Fibroblast of skin of abdomen (primary cell): ENCODE measurements at places on chromosomes 2 and 18.
A peak's percentile ranks its signal among the peaks of the same experiment; 100 is the strongest.

- no peak for DNase-seq
Measured at GRCh38 chr2:175207741-175208438, 26.4 kb upstream of the ATP5MC3 start.

GRCh38 chr2:131588152-131588873 lies 60.6 kb downstream of the CCDC74A start:
- no peak for DNase-seq

DNA sequence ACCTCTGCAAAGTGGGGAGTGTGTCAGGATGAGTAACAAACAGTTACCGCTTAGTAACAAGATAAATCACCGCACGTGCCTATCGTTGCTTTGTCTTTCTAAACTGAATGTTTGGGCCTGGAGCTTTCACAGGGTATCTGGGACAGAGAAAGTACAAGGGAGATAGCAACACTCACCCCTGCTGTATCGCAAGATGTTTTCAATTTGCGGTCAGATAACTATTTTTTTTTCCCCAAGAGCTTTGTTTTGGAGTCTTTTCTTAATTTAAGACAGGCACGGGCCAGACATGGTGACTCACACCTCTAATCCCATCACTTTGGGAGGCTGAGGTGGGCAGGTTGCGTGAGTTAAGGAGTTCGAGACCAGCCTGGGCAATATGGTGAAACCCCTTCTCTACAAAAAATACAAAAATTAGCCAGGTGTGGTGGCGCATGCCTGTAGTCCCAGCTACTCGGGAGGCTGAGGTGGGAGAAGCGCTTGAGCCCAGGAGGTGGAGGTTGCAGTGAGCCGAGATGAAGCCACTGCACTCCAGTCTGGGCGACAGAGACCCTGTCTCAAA lies 146.6 kb downstream of the GBX2 start:
- DNase-seq = peak; percentile 68

GRCh38 chr2:226754821-226755604 lies 44.6 kb downstream of the IRS1 start:
- DNase-seq = no peak

DNA sequence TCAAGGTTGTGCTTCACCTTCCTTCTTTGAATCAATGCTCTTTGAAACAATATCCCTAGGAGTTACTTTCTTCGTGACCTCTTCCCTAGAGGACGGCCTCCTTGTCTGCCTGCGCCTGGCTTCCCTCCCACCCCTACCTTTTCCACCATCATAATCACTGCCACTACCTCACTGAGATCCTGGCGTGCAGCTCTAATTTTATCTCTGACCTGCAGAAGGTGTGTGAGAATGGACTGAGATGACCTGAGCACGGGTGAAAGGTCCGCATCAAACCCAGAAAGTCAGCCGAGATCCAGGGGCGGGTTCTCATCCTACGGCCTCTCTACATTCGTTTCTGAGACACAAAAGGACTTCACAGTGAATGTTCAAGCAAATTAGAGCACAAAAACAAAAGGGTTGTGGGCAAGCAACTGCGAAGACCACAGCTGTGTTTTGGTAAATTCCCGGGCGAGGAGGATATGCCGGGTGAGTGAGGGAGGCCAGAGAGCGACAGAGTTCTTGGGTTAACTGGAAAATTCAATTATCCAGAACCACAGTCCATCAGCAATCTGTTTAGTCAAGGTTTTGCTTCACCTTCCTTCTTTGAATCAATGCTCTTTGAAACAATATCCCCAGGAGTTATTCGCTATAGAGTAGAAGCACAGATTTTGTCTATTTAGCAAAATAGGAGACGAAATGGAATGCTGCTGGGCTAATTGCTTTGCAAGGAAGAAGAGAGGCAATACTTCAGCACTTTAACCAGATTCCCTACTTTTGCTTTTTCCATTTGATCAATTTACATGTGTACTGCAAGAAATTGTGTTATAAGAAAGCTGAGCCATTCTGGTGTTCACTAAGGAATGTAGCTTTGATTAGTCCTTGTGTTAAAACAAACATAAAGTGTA lies 212.6 kb downstream of the ACKR3 start:
- DNase-seq = no peak

DNA sequence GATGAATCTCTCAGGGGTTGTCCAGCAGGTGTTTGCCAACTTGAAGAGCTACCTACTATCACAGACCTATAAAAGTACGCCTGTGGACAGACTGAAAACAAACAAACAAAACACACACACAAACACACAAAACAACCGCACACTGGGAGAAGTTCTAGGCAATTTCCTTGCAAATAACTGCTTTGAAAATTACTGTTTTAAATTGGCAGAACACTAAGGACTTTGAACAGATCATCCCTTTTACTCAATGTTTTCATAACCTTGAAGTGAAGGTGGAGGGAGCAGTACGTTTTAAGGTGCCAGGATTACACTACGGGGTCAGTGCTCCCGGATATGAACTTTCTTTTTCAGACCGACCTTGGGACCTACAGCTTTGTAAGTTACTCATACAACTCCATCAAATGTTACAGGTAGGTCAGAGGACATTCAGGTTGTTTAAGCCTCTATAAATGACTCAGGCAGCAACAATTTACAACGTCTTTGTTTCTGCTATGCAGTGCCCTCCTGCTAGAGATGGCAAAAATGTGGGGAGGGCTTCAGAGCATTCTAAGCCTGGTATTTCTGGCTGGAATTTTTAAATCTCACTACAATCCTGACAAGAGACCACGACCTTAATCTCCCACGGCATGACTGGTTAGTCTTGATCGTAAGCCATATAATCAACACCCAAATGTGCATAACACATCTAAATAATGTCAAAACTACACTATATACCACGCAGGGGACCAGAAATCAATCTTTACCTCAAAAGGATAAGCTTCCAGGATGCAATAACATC lies 1.4 kb upstream of the SLC20A1 start:
- DNase-seq = no peak

DNA sequence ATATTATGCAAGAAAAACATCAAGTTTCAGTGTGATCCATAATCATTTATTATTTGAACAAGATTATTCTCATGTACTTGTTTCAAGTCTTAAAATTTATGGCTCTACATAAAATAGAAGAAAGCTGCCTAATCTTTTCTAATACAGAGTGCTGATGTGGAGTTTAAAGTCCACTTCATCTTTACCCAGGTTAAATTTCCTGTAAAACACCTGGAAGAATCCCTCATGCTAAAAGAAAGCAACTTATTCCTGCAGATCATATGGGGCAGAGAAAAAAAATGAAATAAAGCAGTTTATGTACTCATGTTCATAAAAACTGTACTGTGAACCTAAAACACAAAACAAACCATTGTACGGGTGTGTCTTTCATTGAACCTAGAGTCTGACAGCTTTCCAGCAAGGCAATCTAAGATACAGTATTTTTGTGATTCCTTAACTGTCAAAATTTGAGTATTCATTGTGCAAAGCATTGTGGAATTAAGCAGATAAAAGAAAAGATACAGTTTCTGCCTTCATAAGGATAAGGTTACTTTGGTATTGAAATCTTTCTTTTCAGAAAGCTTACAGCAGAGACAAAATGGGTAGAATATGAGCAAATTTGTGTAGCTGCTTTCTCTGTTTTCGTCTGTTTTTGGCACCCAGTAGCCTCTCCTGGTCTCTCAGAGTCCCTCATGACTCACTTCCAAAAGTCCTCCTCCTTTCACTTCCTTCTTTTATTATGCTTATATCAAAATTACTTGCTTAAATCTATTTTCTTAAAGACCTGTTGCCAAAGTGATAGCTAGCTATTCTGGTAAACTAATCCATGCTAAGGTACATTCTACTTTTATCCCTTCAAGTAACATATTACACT lies 26.9 kb upstream of the GLS start:
- DNase-seq = no peak

DNA sequence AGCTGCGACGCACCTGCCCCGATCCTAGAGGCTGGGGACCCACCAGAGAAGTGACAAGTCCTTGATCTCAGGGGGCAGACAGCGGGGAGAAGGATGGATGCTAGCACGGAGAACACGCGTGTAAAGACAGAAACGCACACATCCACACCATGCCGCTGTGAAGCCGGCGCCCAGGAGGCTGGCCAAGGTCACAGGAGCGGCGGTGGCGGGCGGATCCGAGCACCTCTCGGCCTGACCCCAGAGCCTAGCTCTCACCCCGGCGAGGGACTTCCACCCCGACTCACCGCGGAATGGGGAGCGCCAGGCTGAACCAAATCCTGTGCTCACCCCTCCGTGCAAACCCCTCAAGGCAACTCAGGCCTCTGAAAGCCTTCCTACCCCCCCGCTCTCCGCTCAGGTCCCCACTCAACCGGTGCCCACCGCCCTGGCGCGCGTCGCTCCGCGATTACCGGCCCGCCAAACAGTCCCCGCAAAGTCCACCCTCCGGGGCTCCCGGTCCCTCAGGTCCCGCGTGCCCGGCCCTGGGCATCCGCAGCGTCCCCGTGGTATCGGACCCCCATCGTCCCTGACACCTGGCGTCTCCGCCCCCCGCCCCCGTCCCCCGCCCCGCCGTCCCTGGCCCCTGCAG lies 460 bp upstream of the LRRFIP1 start:
- no peak for DNase-seq

GRCh38 chr18:12963069-12963468 lies 15.3 kb downstream of the SEH1L start:
- DNase-seq = no peak

GRCh38 chr2:159053161-159054031 lies 85.0 kb downstream of the TANC1 start:
- DNase-seq = peak; percentile 93

GRCh38 chr2:118667964-118668363 lies 179.5 kb downstream of the EN1 start:
- peak; percentile 47 for DNase-seq

DNA sequence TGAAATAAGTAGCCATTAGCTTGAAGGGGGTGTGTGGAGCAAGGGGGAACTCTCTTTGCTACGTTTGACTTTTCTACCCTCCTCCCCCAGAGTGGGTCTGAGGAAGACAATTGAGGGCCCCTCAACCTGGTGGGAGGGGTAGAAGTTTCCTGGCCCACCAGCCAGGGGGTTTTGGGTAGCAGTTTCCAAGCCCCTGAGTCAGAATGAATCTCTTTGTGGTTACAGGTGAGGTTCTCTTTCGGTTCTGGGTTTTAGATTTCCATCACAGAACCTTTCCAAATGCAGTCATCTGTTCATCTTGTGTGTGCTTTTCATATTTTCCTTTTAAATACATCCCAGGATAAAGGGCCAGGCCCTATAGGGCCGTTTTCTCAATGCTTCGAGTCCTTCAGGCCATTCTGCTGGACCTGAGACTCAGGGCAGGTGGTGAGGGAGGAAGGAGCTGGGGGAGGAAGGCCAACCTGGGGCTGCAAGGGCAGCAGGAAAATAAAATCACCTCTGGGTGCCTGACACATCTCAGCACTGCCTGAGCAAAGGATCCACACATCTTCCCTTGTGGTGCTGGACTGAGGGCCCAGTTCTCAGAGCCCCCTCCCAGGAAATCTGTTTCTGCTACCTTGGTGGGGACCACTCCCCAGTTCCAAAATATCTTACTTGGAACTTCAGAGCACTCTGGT lies 4.7 kb downstream of the LBH start:
- no peak for DNase-seq

GRCh38 chr2:170887896-170888295 lies 41.2 kb upstream of the GORASP2 start:
- no peak for DNase-seq

DNA sequence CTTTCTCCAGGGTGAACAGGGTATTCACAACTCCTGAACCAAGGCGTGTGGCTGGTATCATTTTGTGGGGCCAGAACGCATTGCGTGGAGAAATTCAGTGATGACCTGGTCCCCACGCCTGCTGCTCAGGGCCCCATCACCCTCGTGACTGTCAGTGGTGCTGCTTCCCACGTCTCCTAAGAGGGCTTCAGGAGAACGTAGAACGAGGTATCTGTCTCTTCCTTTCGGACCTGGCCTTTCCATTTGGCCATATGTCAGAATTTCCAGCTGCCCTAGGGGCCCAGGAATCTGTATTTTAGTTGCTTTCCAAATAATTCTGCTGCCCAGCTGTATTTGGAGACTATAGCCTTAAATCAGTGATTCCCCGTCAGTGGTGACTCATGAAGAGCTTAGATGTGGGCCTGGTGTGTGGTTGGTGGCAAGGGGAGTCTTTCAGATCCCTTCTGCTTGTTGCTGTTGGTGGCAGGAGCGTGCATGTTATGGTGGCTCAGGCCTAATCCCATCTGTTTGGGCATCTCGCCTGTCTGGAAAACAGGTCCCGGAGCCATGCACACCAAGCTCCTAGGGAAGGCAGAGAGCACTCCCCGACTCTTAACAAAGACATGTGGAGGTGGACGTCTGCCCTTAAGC lies 56.4 kb downstream of the NPAS2 start:
- peak; percentile 53 for DNase-seq

DNA sequence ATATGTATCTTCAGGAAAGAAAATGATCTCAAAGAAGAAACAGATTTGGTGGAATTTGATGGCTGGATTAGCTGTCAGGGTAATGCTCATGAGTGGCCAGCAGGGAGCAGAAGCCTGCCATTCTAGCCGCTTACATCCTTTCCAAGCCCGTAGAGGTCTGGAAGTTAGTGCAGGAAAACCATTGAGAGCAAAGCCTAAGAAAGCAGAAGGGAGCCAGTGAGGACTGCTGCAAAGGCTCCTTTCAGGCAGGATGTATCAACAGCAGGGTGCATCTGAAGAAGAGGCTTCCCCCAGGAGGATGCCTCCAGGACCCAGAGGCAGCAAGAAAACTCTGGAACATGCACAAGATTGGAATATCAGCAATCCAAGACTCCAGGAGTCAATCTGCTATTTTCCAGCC lies 22.9 kb upstream of the LBH start:
- DNase-seq = peak; percentile 77

GRCh38 chr2:205613970-205614559 lies 68.2 kb upstream of the NRP2 start:
- DNase-seq = no peak

DNA sequence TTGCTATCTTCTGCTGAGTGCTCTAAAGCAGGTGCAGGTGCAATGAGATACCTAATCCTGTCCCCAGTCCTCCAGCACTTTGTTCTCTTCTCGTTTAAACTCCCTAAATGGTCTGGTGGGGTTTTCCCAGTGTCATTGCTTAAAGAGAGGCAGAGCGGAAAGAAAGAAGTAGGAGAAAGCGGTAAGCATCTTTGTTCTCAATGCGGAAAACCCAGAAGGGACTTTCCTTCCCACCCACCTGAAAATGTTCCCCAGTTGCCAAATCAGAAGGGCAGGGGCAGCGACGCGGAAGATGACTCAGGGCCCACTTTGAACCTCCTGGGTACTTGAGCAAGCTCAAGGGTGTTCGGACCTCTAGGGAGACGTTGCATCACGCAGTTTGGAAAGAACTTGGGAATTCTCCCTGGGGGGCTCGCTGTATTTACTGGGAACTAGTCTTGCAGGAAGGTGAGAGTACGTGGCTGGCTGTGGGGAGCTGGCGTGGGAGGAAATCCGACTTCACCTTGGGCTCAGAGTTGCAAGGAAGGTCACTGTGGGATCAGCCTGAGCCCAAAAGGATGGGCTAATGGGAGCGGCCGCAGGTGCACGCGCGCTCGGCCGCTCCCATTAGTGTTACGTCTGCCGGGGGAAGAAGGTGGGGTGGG lies 589 bp upstream of the SGPP2 start:
- DNase-seq = no peak

GRCh38 chr2:159252905-159253304 lies 33.6 kb downstream of the WDSUB1 start:
- no peak for DNase-seq
